ENCODE measurements at places on chromosomes 2 and 18. TPM values are rescaled to one million over a fixed set of nuclear protein-coding genes. Genes with fewer than 3 reads are reported as not detected.

DNA sequence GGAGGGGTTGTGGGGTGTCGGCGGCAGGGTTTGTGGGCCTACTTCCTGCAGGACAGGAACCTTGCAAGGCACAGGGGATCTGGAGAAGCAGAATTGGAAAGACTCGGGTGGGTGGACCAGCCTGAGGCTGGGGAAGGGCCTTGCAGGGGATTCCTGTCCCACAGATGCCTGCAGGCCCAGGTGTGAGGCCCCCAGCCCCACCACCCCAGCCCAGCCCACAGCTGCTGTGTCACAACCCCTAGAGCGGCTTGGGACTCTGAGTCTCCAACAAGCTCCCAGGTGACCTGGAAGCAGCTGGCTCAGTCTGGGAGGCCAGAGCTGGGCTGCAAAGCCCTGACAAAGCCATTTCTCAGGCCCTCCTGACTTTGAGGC, 93.1 kb downstream of the ZFP36L2 start:
- DNase-seq: no peak

Gene MBD2
- 50.6 TPM for total RNA-seq

DNA sequence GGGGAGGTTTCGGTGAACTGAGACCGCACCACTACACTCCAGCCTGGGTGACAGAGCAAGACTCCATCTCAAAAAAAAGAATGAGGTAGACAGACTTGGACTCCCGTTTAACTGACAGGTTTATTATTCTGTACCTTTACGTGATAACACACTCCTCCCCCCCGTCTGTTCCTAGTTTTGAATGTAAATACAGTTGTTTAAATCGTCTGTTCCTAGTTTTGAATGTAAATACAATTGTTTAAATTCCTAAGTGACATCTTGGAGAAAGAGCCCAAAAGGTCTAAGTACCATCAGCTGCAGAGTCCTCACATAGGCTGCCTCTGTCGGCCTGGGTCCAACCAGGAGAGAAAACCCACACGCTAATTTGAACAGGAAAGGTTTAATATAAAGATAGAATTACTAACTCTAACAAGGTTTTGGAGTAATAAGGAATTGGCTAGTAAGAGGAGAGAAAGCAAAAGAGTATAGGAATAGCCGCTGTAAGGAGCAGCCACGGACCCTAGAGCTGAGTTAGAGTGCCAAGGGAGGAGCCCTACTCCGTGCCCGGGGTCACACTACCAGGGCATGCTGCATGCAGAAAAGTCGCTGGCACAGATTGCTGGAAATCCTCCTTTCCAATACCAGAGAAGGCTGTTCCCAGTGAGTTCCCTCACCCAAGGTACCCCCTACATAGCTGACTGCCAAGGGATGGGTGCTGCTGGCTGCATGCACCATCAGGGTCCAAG, 83.5 kb upstream of the RANBP2 start:
- DNase-seq: no peak

- no peak for DNase-seq
Observed at GRCh38 chr18:24940416-24940815, 411.6 kb downstream of the ZNF521 start.

DNA sequence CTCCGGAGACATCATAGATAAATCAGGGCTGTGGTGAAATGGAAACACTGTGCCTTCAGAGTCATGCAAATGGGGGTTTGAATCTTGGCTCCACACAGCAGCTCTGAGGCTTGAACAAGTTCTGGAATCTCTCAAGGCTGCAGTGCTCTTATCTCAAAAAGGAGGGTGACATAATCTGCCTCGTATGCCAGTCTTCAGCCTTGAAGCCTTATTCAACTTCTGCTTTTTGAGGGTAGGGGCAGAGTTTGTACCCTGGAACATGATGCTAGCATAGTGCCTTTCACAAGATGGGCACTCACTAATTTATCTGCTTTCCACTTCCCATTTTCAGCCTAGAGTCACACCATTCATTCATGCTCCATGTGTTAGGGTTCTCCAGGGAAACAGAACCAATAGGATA, 42.3 kb downstream of the GATA6 start:
- DNase-seq: no peak

DNA sequence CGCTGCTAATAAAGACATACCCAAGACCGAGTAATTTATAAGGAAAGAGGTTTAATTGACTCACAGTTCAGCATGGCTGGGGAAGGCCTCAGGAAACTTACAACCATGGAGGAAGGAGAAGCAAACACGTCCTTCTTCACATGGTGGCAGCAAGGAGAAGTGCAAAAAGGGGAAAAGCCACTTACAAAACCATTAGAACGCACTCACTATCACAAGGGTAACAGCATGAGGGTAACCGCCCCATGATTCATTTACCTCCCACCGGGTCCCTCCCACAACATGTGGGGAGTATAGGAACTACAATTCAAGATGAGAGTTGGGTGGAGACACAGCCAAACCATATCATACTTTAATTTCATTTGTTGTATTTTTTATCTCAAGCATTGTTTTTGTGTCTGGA, 67.5 kb downstream of the ATP9B start:
- DNase-seq: no peak

DNA sequence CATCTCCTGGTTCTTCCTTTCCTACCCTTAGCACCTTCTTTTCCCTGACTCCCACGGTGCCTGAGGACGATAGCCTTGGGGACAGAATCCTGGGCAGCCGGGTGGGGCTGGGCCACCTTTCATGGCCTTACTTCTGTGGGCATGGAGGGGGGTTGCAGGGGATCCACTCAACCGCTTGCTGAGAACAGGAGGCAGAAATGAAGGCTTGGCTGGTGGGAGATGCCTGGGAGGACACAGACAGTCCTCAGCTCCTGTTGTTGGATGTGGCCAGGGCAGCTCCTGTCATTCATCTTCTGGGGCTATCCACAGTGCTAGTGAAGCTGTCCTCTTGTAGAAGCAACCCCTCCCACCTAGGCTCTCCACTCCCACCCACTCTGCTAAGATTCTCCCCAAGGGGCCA, 95.5 kb upstream of the CELF4 start:
- no peak for DNase-seq

DNA sequence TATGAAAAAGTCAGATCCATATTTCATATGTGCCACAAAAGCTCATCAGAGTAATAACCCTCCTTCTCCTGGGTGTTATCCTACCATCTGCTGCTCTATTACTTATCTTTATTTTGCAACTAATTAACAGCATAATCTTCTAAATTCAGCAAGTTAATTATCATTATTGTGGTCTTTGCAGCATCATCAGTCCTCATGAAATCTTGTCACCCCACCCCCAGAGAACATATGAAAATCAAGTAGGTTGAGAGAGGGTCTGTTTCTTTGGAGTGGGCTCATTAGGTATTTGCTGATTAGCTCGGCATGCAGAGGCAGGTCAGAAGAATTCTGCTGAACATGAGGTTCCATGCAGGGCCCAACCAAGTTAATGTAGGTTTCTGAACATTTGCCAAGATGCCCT, 64.8 kb downstream of the ATF2 start:
- no peak for DNase-seq

Gene GNLY
- 2.6 TPM for total RNA-seq

Gene NLRC4
- 2.6 TPM for total RNA-seq

DNA sequence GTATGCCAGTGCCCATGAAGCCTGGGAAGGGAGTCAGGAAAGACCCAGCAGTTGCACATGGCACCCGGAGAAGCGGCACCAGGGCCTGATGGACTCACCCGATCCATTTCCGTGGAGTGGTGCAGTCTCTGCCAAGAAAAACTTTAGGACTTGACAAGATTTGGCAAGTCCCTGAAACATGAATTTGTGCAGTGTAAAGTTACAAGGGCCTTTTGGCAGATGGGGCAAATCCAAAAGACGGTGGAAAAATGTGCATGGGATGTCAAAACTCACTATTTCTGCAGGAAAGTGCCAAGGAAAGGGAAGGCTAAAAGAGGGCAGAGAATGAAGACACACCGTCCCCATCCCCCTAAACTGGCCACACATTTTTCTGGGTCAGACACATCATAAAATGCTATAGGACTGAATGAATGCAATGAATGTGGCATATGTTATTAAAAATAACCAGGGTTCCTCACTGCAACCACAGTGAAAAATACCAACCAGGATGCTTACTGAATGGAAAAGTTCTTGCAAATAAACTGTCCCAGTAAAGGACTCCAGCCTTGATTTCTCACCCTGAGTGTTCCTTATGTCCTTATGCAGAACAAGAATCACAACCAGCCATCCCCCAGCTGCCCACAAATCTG, 173.5 kb upstream of the SIX2 start:
- DNase-seq: no peak

GRCh38 chr2:164706522-164706921, 85.2 kb upstream of the GRB14 start:
- DNase-seq: no peak

Gene SKOR2
- not detected for total RNA-seq

DNA sequence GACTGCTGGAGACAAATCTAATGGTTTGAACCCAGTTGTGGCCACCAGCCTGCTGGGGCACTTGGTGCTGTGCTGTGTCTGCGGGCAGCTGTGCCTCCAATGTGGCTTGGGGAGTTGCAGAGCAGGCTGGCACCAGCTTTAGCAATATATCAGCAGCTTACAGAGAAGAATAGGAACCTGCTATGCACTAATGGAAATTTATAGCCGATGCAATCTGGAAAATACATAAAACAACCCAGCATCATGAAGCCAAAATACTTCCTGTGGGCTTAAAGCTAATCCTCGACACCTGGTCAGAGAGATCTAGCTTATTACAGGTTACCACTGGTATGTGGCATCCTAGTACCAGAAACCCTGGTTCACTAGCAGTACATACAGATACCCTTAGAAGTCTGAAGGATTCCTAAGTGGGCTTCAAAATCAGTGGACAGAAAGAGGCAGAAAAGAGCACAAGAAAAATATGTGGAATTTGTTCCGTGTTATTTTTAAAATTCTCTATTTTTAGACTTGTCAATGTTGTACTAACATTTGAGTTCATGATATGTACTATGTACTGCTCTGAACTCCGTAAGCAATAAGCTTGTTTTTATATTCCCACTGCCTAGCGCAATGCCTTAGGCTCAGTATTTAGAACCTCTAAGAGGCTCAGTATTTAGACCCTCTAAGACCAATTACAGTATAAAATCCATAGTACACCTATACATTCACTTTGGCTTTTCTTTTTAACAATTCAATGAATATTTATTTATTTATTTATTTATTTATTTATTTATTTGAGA, 194.7 kb downstream of the UXS1 start:
- no peak for DNase-seq

Gene CPS1
- 5.2 TPM for total RNA-seq

- no peak for DNase-seq
Observed at GRCh38 chr2:99448556-99448955, 41.3 kb downstream of the REV1 start.

GRCh38 chr2:5969303-5969702, 277.1 kb downstream of the SOX11 start:
- DNase-seq: no peak

GRCh38 chr2:69386360-69386759, 667 bp downstream of the GFPT1 start:
- DNase-seq: no peak

- DNase-seq: no peak
Observed at GRCh38 chr2:219284501-219285372, 5.6 kb downstream of the DNAJB2 start.

Gene REEP1
- 0.32 TPM for total RNA-seq

GRCh38 chr2:26169681-26170414, 3.0 kb upstream of the GAREM2 start:
- no peak for DNase-seq

Gene SCYGR8
- total RNA-seq: not detected

GRCh38 chr2:33314541-33314940, 161.9 kb upstream of the RASGRP3 start:
- no peak for DNase-seq

DNA sequence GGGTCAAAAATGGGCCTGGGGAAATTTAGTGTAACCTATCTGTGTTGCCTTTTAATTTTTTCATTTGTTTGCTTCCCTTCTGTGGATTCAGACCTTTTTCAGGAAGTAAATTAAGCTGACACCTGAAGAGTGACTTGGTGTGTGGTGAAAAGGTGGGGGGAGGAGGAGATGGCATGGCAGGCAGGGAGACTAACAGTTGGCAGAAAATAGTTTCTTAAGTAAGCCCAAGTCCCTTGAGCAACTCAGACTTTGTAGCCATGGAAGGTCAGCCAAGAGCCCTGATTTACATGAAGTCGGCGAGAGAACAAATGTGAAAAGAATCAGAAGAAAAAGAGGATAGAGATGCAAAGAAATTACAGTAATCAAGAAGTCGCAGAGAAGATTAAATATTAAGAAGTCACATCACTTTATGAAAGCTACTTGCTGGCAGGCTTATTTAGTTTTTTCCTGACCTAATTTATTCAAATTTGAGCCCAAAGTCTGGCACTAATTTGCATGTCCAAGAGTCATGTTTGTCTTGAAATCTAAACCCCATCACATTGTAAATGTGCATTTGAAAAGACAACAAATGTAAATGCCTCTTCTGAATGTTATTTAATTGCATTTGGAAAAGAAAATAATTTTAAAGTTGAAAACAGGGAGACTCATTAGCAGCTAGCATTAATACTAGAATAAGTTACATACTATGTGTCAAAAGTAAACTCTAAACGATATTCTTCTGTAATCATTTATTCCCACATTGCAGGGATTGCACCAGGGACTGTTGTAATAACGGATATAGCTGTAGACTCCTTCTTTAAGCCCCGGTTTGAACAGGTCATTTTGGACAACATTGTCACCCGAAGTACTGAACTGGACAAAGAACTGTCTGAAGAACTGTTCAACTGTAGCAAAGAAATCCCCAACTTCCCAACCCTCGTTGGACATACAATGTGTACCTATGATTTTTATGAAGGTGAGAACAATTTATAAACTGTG, 19.3 kb downstream of the UPP2 start:
- DNase-seq: no peak

Gene PMAIP1
- 7.5 TPM for total RNA-seq

GRCh38 chr18:62631173-62631572, 84.2 kb upstream of the PHLPP1 start:
- DNase-seq: no peak
